ENCODE measurements at places on chromosomes 12 and 14.

- DNase-seq: no peak
Measured at GRCh38 chr12:64323476-64324225, 66.9 kb downstream of the C12orf56 start.

GRCh38 chr12:115394496-115395220, 710.7 kb upstream of the TBX3 start:
- no peak for DNase-seq

- DNase-seq: peak; percentile 85
Measured at GRCh38 chr12:54560374-54560858, 11.0 kb downstream of the PDE1B start.

DNA sequence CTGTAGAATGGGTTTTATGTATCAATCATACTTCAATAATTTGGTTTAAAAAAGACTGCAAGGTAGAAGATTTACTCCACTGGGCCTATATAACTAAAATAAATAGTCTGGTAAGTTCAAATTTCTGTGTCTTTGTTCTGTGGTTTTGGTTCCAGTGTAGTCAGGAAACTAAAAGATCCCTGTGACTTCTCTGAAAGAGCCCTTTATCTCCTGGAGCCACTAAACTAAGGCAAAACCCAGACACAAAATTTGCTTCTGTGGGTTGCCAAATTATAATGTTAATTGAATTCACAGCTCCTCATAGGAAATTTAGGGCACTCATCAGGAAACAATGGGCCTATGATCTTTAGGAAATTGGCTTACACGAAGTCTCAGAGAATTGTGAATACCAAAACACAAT, 1038.4 kb downstream of the GALC start:
- no peak for DNase-seq

GRCh38 chr14:99674064-99674650, 9.9 kb upstream of the CYP46A1 start:
- no peak for DNase-seq

DNA sequence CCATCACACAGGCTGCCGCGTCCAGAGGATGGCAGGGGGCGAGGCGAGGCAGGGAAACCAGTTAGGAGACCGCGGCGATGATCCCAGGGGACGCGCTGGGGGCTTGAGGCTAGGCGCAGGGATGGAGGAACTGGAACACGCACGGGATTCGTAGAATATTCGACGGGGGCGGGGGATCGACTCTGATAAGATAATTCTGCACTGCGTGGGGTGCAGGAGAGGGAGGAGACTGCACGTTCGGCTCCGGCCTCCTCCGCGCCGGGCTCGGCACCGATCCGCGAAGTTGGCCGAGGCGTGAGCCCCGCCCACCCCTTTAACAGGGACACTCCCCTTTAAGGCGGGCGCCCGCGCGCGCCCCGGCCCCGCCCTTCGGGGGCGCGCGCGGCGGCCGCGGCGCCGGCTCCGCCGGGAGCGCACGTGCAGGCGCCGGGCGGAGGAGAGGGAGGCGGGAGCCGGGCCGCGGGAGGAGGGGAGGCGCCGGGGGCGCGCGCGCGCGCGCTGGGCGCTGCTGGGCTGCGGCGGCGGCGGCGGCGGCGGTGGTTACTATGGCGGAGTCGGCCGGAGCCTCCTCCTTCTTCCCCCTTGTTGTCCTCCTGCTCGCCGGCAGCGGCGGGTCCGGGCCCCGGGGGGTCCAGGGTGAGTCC, at the start of gene ACVR1B:
ACVR1B (plus strand) TSS at position 501 of the 644 bp plus-strand sequence; CDS start at position 546, 45 bp downstream.
- DNase-seq: peak; percentile 92

- DNase-seq: no peak
Measured at GRCh38 chr14:105317546-105317945, 3.0 kb downstream of the PACS2 start.

DNA sequence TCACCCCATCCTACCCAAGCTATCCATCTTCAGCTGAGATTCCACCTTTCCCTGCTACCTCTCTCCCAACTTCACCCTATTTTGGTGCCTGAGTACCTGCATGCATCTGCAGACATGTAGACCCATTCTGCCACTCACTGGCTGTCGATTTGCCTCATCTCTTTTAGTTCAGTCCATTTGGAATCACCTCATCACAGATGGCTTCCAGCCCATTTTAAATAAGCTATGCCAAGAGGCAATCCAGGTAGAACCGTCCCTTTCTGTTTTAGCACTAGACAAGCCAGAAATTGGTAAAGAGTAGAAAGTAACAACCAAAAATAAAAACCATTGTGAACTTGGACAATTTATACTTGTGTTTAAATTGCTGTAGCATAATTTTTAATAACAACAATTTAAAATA, 11.3 kb downstream of the SLC35F4 start:
- DNase-seq: no peak

- DNase-seq: no peak
Measured at GRCh38 chr14:68788275-68788995, 4.4 kb downstream of the ZFP36L1 start.

DNA sequence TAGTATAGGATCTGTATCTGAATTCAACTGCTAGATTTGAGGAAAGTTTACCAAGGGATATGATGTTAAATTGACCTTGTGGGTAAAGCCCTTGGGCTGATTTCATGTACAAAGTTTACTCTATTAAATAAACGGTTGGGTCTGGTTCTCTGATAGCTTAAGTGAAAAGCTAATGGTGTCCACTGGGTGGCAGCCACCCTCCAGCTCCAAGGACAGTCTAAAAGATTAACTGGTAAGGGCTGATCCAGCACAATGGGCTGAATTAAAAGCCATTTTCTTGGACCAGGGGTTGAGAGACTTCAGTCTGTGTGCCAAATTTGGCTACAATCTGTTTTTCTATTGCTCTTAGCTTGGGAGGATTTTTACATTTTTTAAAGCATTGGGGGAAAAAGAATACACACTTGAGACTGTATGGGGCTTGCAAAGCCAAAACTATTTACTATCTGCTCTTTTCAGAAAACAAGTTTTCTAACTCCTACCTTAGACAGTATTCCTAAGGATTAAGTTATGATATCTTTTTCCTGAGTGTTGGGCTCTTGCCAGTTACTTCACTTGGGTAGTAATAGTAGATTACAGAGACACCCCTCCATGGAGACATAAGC, 116.5 kb downstream of the GPHN start:
- DNase-seq: no peak

DNA sequence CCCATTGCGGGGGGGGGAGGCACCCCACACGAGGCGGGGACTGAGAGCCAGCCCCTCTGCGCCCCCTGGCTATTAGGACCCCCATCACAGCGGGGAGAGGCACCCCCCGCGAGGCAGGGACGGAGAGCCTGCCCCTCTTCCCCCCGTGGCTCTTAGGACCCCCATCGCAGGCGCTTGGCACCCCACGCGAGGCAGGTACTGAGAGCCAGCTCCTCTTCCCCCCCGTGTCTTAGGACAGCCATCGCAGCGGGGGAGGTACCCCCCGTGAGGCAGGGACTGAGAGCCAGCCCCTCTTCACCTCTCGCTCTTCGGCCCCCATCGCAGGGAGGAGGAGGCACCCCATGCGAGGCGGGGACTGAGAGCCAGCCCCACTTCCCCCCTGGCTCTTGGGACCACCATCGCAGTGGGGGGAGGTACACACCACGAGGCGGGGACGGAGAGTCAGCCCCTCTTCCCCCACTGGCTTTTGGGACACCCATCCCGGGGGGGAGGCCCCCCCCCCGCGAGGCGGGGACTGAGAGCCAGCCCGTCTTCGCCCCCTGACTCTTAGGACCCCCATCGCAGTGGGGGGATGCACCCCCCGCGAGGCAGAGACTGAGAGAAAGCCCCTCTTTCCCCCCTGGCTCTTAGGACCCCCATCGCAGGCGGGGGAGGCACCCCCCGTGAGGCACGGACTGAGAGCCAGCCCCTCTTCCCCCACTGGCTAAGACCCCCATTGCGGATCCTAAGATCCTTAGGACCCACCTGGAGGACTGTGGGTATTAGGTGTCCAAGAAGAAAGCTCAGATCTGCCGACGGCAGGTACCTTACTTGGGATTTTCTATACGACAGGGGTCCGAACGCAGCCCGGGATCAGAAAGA, 198.6 kb upstream of the PZP start:
- no peak for DNase-seq

DNA sequence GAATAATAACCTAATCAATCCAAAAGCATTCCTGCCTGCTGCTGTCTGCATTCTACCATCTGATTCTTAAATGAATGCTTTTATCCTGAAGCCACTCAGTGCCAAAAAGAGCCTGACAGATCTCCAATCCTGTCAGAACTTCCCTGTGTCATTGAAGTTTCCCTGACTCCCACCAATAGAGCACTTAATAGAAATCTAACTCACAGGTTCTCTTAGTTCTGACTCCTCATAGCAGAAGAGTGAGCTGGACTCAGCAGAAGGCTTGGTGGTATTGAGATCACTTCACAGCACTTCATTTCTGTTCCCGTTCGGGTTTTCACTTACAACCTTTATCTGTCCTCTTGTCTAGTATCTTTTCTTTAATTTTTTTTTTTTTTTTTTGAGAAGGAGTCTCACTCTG, 102.6 kb downstream of the OTOGL start:
- no peak for DNase-seq

- peak; percentile 91 for DNase-seq
Measured at GRCh38 chr14:24146453-24146977, at the start of gene PSME2. PSME2 (minus strand) TSS chr14:24146610; CDS start chr14:24146581, 29 bp downstream.

DNA sequence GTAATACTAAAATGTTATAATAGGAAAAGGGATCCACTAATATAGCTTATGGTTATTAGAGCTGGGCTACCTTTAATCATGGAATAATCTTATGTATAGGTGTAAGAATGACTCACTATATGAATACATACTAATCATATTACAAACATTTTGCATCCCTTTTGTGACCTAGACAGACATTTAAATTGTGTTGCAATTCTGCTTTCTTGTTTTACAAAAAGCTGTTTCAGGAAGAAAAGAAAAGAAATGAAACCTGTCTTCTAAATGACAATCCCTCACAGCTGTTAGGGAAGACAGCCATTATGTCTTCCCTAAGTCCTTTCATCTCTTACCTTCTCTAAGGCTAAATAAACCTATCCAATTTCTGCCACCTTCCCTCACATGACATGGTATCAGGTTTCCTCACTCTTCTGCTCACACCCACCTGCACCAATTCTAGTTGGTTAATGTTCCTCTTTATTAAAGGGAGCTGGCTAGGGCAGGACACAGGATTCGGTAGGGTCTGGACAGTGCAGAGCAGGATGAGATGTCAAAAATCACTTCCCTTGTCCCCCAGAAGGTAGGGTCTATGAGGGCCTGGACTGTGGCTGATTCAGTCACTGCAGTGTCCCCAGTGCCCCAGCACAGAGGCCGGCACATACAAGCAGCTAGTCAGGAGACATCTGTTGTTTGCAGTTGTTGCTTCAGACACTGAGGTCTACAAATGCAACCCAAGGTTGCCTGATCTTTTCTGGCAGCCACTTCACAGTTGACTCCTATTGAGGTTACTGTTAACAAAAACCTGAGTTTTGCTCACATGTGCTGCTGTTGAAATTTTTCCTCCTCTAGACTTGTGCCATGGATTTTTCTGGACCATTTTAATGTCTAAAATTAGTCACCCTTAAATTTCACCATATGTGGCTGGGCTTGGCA, 3.7 kb downstream of the DHRS7 start:
- DNase-seq: no peak

DNA sequence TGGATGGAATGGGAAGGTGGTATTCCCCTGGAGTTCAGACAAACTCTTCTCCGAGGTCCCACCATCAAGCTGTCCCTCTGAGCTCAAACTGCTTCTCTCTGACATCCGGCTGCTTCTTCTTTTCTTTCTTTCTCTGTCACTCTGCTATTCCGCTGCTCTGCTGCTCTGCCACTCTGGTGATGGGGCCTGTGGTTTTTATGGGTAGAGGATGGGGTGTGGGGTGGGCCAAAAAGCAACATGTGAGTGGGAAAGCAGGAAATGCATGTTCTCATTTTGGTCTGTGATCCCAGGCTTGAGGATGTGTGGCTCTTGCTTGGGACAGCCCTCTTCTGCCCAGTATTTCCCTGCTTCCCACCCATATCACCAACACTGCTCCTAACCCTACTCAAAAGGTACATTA, 30.6 kb downstream of the CLECL1 start:
- DNase-seq: peak; percentile 55

Data from activated T-cell treated with anti-CD3 and anti-CD28 coated beads, Interleukin-2, amount 50 U/mL, for 24 hours (primary cell).